ENCODE measurements at places on chromosomes 5 and 9.

- DNase-seq: no peak
Observed at GRCh38 chr5:77995793-77996409, 219.8 kb upstream of the TBCA start.

DNA sequence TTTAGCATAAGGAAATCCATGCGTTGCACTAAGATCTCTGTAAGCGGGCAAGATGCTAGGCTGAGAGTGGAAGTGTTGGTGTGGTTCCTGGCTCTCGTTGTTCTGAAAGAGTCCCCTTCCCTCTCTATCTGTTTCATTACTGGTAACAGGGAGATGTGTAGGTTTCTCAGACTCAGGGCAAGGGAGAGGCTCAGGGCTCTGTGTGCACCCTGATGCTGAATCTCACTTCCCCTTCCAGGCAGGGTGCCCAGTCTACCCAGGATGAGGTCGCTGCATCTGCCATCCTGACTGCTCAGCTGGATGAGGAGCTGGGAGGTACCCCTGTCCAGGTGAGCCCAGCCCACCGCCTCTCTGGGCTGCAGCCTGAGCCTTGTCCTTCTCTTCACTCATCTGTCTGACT, 45.7 kb downstream of the STOM start:
- no peak for DNase-seq

DNA sequence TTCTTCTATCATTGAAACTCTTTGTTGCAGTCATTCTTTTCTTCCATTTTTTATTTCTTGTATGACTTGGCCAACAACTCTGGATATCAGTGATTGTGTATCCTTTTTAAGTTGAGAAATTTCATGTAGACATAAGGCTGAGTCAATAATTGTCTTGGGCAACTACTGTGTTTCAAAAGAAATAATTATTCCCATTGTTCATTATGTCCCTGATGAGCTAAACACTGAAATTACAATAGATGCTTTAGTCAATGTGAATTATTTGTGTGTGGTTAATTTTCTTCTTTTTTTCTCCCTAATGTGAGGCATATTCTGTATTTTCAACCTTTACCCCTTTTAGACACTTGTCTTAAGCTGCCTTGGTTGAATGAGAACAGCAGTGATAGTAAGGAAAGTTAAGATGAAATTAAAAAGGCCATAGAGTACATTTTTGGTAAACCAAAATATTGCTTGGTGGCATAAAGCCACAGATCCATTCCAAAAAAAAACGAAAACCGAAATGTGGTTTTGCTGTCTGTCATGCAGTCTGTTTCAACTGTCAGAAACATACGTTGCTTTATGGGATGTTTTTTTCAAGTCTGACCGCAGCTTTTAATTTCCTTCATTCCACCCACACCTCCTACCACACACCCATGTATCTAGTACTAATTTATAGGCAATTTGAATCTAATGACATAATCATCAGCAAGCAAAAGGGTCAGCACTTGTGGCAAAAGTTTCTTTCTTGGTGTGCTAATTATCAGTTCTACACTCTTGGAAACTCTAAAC, 21.1 kb downstream of the TLE4 start:
- no peak for DNase-seq

DNA sequence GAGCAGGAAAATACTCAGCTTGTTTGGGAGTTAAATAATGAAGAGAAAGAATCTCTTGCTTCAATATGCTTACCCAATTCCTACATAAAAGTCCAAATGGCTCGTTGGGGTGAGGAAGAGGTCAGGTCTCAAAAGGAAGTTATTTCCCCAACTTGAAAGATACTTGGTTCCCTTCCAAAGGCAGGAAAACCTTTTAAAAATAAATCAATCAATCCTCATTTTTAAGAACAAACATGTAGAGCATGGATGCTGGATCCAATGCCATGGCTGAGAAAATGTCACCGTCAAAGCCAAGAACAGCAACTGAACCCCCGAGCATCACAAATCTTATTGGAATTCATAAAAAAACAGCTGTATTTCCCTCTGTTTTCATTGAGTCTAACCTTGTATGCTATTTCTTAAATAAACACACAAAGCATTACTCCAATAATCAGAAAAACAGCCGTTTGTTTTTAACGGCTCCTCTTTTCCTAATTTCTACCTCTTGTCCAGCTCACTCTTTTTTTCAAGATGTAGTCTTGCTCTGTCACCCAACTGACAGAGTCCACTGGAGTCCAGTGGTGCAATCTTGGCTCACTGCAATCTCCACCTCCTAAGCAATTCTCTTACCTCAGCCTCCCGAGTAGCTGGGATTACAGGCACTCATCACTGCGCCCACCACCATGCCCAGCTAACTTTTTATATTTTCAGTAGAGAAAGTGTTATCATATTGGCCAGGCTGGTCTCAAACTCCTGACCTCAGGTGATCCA, 140.7 kb downstream of the GNA14 start:
- no peak for DNase-seq

- DNase-seq: no peak
Observed at GRCh38 chr5:4216142-4216541, 620.5 kb downstream of the IRX1 start.

DNA sequence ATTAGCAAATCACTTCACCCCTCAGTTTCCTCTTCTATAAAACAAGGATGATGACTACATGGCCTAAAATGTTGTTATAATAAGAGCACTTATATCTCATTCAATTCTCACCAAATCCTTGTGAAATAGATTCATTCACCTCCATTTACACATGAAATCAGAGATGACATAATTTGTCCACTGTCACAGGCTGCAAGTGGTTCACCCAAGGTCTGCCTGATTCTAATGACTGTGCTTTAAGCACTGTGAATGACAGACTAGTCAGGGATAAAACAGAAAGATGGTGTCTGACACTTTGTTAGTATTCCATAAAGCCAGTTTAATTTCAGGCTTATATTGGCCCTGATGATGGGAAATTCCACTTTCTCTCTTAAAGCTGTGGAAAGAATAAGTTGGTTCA, 209.5 kb downstream of the MAPKAP1 start:
- no peak for DNase-seq

- no peak for DNase-seq
Observed at GRCh38 chr5:41835645-41836044, 34.6 kb downstream of the OXCT1 start.

- no peak for DNase-seq
Observed at GRCh38 chr5:14296533-14297331, 153.6 kb downstream of the TRIO start.

DNA sequence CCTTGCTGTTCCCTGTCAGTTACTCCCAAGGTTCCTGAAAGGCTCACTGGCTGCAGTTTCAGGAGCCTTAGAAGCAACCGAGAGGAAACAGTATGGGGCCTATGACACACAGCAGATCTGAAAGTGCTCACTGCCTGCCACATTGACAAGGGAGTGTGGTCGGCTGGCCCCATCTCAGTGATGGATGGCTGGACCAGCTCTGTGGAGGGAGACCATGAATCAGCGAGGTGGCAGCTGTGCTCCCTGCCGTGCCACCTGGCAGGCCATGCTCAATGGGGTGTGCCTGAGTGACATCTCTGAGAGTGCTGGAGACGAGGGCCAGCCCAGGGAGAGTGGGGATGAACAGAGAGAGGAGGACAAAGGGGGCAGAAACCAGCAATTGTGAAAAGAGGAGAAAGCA, 49.1 kb downstream of the DOCK2 start:
- no peak for DNase-seq

GRCh38 chr5:19462019-19462418, 526.0 kb downstream of the CDH18 start:
- no peak for DNase-seq

DNA sequence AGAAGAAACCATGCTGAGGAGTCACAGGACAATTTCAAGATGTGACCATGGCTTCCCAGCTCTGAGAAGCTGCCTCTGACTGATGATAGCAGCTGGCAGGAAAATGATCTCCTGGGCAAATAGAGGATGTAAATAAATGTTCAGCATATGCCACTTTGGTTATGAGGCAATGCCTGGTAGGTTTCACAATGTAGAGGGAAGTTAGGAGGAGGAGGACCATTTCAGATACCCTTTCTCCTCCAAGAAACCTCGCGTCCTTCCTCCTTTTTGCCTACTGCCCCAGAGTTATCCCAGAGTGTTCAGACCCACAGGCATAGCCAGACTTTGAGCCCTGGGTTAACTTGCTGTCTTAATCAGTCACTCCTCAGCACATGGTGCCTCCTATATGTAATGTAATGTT, 541.6 kb upstream of the DAP start:
- no peak for DNase-seq

- peak; percentile 99 for DNase-seq
Observed at GRCh38 chr9:128203024-128203706, at the start of gene DNM1. DNM1 (plus strand) TSS chr9:128203379; CDS start chr9:128203471, 92 bp downstream.

GRCh38 chr5:137825165-137825564, 42.5 kb upstream of the MYOT start:
- DNase-seq: no peak

- DNase-seq: no peak
Observed at GRCh38 chr9:76835571-76836283, 70.2 kb downstream of the PRUNE2 start.

GRCh38 chr9:124684169-124684568, 86.9 kb downstream of the NR6A1 start:
- DNase-seq: no peak
